ENCODE measurements at places on chromosomes 6 and 20.

- no peak for DNase-seq
Measured at GRCh38 chr6:67896476-67896875, 738.6 kb upstream of the ADGRB3 start.

DNA sequence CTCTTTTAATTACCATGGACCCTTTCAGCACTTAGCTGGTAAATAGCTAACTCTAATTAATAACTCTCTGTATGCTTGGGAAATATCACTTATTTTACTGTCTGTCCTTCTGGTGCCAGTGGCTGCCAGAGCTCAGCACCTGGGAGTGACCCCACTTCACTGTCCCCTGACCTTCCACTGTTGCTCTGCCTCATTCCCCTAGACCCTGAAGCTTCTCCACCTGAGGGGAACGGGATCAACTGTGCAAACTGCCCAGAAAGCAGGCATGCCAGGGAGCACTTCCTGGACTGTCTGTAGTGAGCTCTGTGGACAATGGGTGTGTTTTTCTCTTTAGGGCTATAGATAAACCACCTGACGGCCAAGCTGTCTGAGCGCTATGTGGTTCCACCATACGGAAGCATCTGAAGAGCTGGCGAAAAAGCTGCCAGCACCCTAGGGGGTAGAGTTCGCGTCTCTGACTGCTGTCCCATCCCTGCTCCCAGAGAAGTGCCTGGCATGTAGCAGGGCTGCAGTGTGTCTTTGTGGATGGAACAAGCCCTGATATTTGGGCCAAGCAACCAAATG is 106.3 kb upstream of the FOXA2 start:
- no peak for DNase-seq

DNA sequence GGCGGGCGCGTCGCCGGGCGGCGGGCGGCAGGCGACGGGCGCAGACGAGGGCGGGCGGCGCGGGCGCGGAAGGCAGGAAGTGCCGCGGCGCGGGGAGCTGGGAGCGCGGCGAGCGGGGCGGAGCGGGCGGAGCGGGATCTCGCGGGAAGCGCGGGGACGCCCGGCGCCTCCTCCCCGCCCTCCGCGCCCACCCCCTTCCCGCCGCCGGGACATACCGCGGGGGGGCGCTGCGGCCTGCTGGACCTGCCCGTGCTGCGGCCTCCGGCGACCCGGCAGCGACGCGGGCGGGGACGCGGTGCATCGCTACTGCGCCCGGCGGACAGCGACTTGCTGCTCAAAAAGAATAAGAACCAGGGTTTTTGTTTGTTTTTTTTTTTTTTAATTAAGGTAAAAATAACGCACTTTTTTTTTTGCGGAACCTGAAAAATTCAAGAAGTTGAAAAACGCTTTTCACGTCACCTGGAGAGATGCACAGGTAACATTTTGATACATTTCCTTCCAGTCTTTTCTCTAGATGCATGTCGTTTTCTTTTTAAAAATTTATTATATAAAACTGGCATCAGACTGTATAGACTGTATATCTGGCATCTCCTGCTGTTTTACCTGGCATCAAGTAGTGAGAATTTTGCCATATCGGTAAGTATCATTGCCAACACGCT is at the start of gene CENPB:
TSS of gene CENPB (minus strand) at position 76 of the 659 bp plus-strand sequence. CDS start 257 bp downstream, outside the sequence.
- DNase-seq = peak; percentile 26

DNA sequence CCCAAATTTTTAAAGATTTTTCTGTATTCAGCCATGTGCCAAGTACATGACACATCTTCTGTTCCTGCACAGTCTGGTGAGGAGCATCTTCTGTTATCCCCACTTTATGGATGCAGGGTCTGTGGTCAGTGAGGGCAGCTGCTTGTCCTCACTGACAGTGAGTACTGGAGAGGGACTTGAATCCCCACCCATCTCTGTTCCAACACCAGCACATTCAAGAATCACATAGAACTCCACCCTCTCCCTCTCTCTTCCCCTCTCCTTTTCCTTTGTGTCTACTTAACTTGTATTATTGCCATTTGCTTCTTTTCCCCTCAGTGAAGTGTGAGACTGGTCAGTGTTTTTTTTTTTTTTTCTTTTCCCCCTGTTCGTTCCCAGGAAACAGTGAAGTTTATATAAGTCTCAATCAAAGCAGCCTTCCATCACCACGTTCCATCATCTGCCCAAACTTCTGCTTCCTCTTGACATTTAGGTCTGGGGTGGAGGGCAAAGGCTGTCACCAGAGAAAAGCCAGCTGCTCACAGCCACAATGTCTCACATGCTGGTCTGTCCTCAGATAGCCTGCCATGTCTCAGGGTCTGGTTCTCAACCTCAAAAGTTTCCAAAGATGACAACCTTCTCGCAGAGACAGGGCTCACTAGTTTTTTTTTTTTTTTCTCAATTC is 110.0 kb upstream of the SSTR4 start:
- no peak for DNase-seq

- no peak for DNase-seq
Measured at GRCh38 chr6:7637533-7637932, 47.5 kb downstream of the SNRNP48 start.

DNA sequence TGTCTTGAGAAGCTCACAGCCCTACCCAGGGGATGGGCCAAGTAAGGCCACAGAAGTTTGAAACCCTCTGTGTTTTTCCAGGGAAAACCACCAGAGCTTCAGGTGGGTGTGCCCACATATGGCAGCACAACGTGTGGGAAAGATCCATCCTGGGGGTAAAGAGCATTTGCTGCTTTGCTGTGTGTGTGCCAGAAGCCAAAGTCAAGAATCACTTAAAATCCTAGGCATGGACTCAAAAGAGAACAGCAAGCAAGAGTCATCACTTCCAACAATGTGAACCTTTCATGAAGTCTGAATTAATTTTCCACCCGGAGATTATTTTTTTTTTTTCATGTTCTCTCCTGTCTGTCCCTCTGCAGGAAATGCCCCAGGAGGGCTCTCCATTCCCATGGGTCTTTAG is 308.2 kb upstream of the SGK1 start:
- no peak for DNase-seq

- DNase-seq = no peak
Measured at GRCh38 chr6:25692472-25692871, 40.5 kb downstream of the SCGN start.

DNA sequence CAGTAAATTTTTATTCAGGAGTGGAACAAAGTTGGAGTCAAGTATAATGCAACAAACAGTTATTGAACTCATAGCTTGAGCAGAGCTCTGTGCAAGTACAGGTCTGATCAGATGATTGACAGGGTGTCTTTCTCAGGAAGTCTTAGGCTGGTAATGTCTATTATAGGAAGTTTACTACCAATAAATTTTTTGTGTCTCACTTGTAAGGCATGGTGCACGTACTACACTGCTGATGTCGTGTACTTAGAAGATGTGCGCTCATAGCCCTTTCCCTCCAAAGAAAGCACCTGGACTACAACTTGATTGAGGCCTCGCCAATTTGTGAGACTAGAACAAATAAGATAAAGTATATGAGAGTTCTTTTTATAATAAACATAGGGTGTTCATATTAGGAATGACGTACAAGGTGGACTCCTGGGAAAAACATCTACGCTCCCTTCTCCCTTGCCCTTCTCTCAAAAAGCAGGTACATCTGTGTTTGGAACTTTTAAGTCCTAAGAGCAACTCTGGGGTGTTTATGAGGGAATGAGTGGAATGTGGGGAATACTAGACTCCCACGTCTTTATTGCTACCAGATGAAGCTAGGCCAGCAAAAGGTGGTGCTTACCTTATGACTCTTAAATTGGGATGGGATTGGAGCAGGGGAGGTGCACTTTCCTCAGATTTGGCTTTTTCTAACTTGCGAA is 1.5 kb downstream of the NDUFAF5 start:
- DNase-seq = no peak

DNA sequence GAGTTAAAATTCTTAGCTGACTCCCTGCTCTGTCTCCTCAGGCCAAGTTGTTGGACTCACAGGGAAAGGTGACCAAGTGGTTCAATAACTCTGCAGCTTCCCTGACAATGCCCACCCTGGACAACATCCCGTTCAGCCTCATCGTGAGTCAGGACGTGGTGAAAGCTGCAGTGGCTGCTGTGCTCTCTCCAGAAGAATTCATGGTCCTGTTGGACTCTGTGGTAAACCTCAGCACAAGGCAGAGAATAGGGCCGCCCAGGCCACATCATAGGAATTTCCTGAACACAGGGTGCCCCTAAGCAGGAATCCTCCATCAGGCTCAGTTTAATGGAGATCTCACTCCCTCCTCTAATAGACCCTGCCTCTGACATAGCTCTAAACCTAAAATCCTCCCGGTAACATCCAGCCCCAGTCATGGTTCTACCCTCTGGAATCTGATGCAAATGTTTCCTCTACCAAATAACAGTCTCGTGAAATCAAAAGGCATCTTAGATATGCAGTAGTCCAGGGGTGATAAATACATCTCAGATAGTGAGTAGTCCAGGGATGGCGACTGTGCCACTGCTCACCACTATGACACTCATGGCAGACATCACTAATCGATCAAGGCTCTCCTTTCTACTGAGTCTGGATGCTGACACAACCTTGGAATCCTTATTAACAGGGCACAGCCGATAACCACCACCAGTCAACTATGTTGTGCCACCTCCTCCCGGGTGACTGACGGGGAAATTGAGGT is 18.3 kb downstream of the BPIFB1 start:
- no peak for DNase-seq

- no peak for DNase-seq
Measured at GRCh38 chr6:52415917-52416628, 4.1 kb upstream of the EFHC1 start.

DNA sequence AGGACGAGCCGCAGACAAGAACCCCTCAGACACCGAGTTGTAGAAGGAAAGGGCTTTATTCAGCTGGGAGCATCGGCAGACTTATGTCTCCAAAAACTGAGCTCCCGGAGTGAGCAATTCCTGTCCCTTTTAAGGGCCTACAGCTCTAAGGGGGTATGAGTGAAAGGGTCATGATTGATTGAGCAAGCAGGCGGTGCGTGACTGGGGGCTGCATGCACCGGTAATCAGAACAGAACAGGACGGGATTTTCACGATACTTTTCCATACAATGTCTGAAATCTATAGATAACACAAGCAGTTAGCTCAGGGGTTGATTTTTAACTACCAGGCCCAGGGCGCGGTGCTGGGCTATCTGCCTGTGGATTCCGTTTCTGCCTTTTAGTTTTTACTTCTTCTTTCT is 226.4 kb upstream of the PLCB4 start:
- DNase-seq = no peak

Measured in NCI-H2081 treated with DMSO at 0.1 percent for 48 hours (cell line).